Kidney epithelial cell (primary cell): ENCODE measurements at places on chromosomes 6 and 20. TPM values are rescaled to one million over a fixed set of nuclear protein-coding genes. Genes with fewer than 3 reads are reported as not detected.

The GABRR1 gene
- total RNA-seq = not detected in 2 replicates

The CCN2 gene
- 172 and 194 TPM in 2 replicates for total RNA-seq

The RARS2 gene
- total RNA-seq = 31.6 and 35.5 TPM in 2 replicates

The C20orf144 gene
- total RNA-seq = not detected in 2 replicates

The MAP3K7 gene
- 22.6 and 26.5 TPM in 2 replicates for total RNA-seq

The C20orf202 gene
- total RNA-seq = not detected in 2 replicates

The NKX2-2 gene
- total RNA-seq = not detected in 2 replicates

The AGER gene
- total RNA-seq = 0.25 and 2.7 TPM in 2 replicates

The ARMC2 gene
- 1.1 and 1.8 TPM in 2 replicates for total RNA-seq

The PPP1R3G gene
- 0.96 and 2.1 TPM in 2 replicates for total RNA-seq

The BMP5 gene
- under 0.01 TPM in 1 of 2 replicates, not detected in the other for total RNA-seq

The LIME1 gene
- 9.4 and 14.0 TPM in 2 replicates for total RNA-seq

- no peak for DNase-seq
Measured at GRCh38 chr20:57128044-57128757, 138.2 kb downstream of the BMP7 start.

DNA sequence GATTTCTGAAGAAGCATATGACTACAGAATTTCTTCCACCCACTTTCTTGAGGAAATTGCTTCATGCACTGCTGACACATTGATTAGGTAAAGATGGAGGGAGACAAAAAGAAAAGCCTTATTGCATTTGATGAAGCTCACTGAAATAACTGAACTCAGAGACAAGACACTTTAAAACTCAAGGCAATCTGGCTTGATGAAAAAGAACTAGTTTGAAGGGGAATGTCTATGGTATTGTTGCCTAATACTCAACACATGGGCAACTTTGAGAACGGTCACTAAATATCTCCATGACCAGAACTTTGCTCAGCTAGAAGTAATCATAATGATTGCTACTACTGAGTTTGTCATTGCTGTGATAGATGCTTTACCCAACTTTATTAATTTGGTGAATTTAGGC lies 38.1 kb downstream of the HTR1B start:
- no peak for DNase-seq

DNA sequence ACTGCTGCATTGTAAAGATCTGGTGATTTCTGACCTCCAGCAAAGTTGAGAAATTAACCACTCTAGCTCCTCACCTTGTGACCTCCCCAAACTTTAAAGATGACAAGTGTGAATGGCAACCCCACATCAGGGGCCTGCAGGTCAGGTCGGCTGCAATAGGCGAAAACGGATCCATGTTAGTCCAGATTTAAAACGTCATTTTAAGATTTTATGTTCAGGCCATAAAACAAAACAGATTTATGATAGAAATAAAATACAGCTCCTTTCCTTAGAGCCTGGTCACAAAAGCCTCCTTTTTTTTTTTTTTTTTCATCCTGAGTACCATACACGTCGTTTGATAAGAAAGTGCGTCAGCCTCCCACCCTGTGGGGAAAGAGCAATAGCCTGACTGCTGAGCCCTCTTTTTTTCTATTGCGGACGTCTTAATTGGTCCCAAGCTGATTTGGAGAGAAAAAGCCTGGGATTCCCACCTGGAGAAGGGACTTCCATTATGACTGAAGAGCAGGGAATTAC lies 519.2 kb upstream of the NOX3 start:
- no peak for DNase-seq

DNA sequence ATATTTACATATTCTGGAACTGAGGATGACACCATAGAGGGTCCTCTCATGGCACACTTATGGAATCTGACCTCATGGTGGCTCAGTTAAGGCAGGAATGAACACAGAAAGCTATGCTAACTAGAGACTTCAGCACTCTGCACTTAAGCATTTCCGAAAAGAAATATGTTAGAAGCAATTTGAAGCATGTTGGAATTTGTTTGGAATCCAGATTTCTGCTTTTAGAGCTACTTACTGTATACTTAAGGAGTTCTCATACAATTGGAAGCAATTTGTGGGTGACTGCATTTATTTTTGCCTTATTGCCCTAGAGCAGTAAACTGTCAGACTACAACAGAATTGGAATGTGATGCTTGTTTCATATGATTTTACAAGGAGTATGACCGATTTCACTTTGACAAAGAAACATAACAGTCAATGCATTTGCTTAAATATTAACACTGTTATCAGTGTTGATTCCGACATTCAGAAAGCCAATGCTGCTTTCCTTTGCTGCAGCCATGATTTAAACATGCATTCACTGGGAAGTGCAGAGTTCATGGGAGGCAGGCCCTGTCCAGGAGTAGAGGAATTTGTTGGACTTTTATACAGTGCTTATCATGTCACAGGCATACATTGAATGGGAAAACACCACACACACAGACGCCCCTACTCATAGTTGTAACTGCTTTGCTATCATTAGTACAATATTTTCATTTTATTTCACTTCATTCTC lies 244.4 kb downstream of the SAMD5 start:
- no peak for DNase-seq

DNA sequence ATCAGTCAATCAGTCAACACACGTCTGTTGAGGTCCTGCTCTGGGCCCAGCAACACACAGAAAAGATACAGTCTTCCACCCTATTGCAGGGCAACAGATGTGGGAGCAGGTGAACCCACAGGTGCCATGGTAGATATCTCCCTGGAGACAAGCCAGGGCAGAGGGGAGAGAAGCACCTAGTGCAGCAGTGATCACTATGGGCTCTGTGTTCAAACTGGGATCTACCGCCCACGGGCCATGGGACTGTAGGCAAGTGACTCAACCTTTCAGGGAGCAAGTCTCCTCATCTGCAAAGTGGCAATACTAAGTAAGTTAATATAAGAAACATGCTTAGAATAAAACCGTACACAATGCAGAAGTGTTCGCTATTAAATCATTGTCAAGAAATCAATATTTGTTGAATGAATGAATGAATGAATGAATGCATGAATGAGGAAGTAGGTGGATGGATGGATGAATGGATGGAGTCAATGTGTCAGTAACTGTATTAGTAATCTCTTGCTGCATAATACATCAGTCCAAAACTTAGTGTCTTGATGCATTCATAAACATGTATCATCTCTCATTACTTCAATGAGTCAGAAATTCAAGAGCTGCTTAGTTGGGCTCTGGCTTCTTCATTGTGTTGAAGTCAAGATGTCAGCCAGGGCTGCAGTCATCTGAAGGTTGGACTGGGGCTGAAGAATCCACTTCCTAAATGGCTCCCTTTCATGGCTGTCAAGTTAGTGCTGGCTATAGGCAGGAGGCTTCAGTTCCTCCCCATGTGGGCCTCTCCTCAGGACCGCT lies 31.9 kb upstream of the NFATC2 start:
- no peak for DNase-seq

- DNase-seq = no peak
Measured at GRCh38 chr6:162306616-162307015, 420.9 kb downstream of the PRKN start.

- no peak for DNase-seq
Measured at GRCh38 chr20:31723069-31723318, 326 bp upstream of the BCL2L1 start.

DNA sequence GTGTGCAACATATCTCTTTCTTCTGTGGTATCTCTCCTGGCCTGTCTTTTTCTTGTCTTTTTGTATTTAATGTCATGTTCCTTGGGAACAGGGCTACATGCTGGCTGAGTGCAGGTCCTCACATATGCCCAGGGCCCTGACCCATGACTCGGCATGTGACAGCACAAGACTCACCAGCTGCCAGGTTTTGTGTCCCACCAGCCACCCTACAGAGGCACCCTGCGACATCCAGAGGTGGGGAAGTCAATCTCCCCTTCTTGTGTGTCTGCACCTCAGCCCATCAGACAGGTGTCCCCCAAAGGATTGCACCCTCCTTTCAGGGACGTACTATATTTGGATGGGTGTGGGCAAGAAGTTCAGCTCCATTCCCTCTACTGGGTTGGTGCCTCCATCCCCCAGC lies 576.3 kb downstream of the RNF144B start:
- no peak for DNase-seq

GRCh38 chr6:11784341-11784740 lies 5.7 kb upstream of the ADTRP start:
- DNase-seq = no peak

DNA sequence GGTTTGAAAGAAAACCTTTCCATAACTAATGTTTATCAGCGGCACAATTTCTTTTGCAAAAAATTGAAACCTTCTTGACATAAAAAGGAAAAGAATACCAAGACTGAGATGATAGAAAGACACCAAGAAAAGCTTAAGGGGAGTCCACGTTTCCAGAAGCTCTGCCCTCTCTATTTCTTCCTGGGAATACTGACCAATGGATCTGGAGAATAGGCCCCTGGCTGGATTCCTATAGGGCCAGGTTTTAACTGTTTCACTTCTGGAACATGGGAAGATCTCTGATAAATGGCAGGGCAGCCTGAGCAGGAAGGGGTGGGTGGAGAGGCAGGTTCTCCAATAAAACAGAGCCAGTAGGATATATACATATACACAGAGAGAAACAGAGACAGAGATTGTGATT lies 413.4 kb upstream of the JARID2 start:
- no peak for DNase-seq

DNA sequence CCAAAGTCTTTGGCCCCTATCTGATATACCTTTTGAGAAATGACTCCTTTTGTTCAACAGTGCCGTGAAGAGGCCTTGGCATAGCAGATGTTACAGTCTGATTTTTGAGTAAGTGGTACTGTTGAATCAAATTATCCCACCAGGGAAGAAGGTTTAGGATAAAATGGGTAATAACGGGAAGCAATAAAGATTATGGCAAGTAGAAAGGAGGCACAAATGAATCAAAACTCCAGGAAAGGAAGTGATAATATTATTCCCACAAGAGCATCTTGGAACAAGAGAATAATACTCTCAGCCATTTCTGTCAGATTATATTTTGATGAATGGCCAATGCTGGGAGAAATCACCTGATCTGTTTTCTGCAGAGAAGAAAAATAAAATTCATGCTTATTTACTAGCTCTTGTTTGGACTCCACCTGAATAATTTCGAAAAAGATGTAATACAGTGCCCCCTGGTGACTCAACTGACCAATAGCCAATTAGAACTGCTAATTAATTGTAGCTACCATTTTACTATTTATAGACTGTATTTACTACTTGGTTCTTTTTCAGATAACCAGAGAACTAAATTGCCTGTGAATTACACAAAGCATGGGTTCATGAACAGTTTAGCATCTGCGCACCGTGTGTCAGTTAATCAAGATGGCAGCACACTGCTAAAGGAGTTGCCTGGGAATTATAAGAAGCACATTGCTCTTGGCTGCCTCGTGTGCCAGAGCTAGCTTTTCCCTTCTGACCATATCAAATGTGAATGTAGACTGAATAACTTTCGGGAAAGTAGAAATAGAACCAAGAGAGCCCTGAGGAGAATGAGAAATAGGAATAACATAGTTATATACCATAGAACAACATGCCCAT lies 78.5 kb upstream of the TRDN start:
- DNase-seq = no peak

DNA sequence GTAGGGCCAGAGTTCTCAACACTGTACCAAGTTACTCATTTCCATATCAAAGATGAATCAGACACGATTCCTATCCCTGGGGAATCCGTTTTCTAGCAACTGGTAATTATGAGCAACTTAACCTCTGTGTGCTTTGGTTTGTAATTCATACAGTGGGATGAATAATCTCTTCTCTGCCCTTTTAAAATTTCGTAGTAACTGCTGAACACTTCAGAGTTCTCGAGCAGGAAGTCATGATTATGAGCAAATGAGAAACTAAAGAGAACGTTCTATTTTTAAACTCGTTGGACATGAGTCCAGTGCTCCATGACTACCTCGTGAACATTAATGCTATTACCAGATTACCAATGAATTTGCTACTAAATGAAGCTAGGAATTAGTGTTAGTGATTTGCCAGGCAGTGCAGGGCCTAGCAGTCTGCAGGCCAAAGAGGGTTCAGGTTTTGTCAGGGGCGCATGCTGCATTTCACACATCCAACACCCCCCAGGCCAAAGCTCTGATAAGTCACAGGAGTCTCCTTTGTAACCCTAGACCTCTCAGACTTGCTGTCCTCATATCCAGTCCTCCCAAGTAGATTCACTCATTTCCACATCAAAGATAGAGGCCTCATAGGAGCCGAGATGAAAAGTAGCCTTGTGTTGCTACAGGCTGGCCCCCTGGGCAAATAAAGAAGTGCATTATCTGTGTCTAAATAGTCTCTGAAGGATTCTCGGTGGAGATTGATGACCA lies 45.8 kb upstream of the VSTM2L start:
- no peak for DNase-seq

GRCh38 chr20:32574296-32575226 lies 10.6 kb downstream of the NOL4L start:
- DNase-seq = peak; percentile 59

DNA sequence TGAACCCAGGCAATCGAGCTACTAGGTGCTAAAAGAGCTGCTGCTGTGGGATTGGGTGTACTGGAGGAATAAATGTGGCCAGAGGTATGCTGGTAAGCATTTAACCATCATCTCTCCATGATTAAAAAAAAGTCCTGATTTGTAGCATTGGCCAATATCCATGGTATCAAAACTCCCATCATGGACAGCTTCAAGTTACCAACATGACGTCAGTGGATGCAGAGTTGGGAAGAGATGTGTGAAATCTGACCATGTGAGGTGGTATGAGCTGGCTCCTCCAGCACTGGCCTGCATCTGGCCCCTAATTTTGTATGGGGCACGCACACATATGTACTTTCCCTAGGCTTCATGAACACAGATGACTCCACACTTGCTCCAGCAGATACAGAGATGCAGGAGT lies 11.7 kb downstream of the BPIFB4 start:
- no peak for DNase-seq

DNA sequence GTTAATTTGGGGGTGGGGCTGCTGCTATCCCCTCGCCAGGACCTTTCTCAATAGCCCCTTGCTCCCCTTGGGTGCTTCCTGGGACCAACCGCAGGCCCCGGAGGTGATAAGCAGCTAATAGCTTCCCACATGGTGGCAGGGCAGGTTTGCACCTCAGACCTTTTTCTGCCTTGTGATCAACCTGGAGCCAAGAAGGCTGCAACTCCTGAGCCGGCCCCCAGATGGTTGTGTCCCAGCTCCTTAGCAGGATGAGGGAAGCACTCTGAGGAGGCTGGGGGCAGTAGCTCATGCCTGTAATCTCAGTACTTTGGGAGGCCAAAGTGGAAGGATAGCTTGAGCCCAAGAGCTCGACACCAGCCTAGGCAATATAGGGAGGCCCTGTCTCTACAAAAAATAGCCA lies 85.5 kb downstream of the BMP7 start:
- DNase-seq = no peak

DNA sequence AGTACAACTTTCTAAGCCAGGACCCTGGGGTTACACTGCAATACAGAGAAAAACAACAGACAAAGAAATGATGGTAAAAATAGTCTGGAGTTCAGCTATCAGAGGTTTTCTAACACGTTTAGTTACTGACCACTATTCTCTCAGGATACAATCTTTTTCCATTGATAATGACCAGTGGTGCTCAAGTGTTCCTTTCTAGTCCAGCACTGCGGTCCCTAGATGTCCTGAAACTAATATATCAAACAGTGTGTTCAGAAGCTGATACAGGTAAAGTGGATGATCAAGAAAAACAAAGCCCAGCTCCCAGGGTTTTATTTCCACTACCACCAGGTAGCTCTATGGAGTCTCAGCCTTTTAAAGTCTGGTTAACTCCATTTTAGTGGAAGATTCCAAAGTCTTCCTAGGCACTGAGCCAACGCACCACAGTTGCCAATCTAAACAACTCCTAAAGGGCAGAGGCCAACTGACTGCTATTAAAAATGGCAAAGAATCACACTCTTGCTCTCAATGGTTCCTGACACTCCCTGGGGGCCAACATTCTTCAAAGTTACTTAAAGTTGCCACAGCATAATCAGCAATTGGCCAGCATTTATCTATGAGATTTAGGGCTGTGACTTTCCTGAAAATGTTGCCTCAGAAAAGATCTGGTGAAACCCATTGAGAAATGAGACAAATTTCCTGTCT lies 38.2 kb downstream of the DZANK1 start:
- DNase-seq = no peak
